ENCODE measurements at places on chromosomes 4 and X.

- no peak for DNase-seq
Measured at GRCh38 chr4:116101321-116101720, 984.1 kb downstream of the TRAM1L1 start.

GRCh38 chrX:13620207-13620606 lies 32.7 kb upstream of the TCEANC start:
- no peak for DNase-seq

DNA sequence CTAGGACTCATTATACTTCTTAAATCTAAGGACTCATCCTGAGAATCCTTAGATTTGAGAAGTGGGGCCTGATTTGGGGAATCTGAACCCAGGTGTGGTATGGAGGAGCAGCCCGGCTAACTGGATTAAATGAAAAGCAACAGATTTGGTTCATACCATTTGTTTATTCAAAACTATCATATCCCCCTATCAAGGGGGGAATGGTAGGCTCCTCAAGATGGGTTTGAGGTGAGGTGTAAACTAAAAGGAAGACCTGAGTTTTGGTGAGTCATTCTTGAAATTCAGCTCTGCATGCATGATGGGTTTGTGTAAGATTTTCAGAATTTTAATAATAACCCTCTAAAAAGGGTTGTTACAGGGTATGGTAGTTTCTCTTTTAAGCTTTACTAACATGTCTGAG lies 53.4 kb downstream of the CASP6 start:
- DNase-seq, result no peak

DNA sequence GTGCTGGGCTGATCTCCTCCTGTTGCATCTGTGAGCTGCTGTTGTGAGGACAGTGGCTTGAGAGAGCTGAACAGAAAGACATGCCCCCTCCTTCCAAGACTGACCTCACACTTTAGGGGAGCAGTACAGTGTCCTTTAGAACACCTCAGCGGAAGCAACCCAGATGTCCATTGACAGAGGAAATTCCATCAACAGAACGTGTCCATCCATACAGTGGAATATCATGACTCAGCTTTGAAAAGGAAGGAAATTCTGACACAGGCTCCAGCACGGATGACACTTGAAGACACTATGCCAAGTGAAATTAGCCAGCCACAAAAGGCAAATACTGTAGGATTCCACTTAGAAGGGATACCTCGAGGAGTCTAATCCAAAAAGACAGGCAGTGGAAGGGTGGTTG lies 103.5 kb downstream of the GPR143 start:
- DNase-seq, result no peak

DNA sequence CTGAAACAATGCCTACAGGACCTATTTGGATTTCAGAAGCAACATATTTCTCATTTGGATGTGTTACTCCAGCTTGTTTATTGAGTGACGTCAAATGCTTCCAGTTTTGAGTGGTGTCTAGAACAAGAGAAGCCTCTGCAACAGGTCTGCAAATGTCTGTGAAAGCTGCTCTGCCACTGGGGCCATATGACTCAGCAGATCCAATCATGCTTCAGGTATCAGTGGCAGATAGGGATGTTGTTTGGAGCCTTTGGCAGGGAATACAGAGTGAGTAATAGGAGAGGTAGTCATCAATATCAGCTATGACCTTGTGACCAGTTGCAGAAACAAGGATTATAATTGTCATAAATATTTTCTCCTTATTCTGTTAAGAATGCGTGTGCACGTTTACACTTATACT lies 141.1 kb upstream of the ZXDA start:
- no peak for DNase-seq

GRCh38 chr4:94621491-94622080 lies 136.2 kb upstream of the BMPR1B start:
- no peak for DNase-seq

- DNase-seq, result no peak
Measured at GRCh38 chr4:52507774-52508173, 151.3 kb downstream of the USP46 start.

GRCh38 chrX:110346681-110347080 lies 12.0 kb upstream of the RTL9 start:
- no peak for DNase-seq

- no peak for DNase-seq
Measured at GRCh38 chr4:109121561-109121960, 180.9 kb downstream of the COL25A1 start.

All from stimulated activated CD8-positive, alpha-beta memory T cell treated with anti-CD3 and anti-CD28 coated beads, Interleukin-4, amount 100 ng/mL, for 4 hours (primary cell).